Osteoblast (primary cell): ENCODE measurements at places on chromosomes 2 and 18. TPM values are rescaled to one million over a fixed set of nuclear protein-coding genes. Genes with fewer than 3 reads are reported as not detected.

Gene MYOM1
- total RNA-seq, result 1.5 and 1.8 TPM in 2 replicates

Gene ADRA2B
- under 0.01 TPM in 1 of 2 replicates, not detected in the other for total RNA-seq

Gene CPLX4
- not detected in 2 replicates for total RNA-seq

Gene TXNDC2
- total RNA-seq, result 0.29 and 0.36 TPM in 2 replicates

Gene TMEM163
- under 0.01 TPM in 1 of 2 replicates, not detected in the other for total RNA-seq

DNA sequence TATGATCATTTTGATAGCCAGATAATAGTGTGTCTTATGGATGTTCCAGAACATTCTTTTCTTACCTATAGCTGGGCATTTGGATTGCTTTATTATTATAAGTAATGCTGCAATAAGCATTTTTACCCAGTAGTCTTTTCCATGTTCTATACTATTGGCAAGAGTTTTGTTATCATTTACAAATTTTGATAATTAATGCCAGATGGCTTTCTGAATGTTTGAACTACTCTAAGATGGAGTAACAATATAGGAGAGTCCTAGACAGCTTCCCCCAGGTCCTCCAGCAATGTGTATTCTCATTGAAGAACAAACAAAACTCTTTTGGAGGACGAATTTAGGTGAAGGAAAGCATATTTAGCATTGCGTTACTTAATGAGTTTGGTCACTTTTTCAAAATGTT, 73.0 kb downstream of the INPP4A start:
- no peaks in the 10 kb centered on the region for H3K27me3 ChIP-seq
- H3K36me3 ChIP-seq, result no peaks in the 10 kb centered on the region
- no peak overlapping the region for H3K27ac ChIP-seq
- H3K4me1 ChIP-seq, result peaks cover 5% of the 10 kb centered on the region
- H3K4me3 ChIP-seq, result no peak overlapping the region
- DNase-seq, result peak; percentile 23

GRCh38 chr18:37388413-37388812, 177.2 kb downstream of the CELF4 start:
- peak; percentile 52 for DNase-seq
- no peaks in the 10 kb centered on the region for H3K36me3 ChIP-seq
- no peak overlapping the region for H3K27ac ChIP-seq

DNA sequence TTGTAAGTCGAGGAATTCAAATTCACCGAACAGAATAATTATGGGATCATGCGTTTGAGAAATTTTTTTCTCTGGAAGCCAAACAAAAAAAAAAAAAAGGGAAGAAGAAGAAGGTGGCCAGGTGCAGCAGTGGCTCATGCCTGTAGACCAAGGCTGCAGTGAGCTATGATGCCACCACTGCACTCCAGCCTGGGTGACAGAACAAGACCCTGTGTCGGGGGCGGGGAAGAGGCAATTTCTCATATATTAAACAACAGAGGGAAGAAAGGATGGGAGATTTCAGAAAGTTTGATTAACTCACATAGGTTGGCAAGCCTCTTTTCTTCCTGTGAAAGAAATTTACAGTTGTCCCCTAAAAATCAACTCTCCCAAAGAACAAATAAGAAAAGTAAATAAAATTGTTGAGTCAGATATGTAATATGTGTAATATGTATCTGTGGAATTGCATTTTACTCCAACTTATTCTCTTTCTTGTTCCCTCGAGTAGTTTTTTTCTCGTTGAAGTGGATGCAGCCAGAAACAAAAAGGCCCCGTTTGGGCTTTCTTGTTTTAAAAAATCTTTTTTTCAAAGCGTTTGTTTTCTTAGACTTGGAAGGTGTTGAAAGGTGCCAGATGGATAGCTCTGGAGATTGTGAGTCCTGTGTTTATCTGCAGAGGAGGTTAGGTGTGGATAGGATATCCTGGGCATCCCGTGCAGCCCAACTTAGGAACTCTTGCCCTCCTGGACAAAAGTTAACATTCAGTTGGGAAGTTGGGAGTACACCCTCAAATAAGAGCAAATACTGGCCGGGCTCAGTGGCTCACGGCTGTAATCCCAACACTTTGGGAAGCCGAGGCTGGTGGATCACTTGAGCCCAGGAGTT, 25.4 kb upstream of the FMNL2 start:
- no peak overlapping the region for H3K27ac ChIP-seq
- H3K4me1 ChIP-seq, result no peaks in the 10 kb centered on the region
- no peaks in the 10 kb centered on the region for H3K27me3 ChIP-seq
- no peak for DNase-seq

GRCh38 chr18:2848247-2849246, 1.7 kb downstream of the EMILIN2 start:
- no peaks in the 10 kb centered on the region for H3K36me3 ChIP-seq
- no peaks in the 10 kb centered on the region for H3K4me1 ChIP-seq
- H3K27me3 ChIP-seq, result peaks cover 66% of the 10 kb centered on the region
- no peak overlapping the region for H3K27ac ChIP-seq

DNA sequence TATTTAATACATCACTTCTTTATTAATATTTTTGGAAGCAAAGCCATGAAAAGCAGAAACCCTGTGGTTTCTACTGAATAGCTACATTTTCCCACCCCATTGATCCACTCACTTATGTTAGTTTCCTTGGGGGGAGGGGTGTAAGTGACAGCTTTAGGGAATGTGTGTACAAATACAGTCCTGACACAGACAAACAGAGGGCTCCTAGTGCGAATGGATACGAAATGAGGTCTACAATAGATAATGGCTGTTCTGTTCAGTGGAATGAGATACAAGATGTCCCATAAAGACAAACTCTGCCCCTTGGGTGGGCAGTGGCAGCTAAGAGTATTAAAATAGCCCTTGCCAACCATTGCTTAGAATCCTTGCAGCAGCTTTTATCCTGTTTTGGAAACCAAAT, 312.9 kb downstream of the NCKAP5 start:
- H3K4me1 ChIP-seq, result no peaks in the 10 kb centered on the region
- no peaks in the 10 kb centered on the region for H3K27me3 ChIP-seq
- no peaks in the 10 kb centered on the region for H3K36me3 ChIP-seq
- no peak for DNase-seq

DNA sequence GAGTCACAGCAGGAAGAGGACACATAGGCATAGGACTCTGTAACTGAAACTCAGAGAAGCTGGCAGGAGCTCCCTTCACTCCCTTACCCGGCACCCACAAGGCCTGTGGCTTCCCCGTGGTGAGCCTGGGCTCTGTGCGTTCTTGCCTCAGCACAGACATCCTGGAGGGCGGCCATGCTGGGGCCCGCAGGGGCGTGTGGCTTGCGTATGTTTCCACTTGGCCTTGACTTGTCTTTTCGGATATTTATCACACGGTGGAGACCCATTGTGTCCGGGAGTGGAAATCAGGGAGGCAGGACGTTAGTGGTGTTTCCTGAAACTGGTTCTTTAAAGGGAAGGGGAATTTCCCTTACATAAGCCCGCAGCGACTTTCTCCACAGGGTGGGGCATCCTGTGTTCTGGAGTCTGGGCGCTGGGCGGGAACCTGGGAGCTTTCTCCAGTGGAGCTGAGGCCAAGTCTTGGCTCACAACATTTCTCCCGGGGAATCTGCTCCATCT, 49.9 kb upstream of the EML6 start:
- H3K27me3 ChIP-seq, result no peaks in the 10 kb centered on the region
- peaks cover 66% of the 10 kb centered on the region for H3K4me1 ChIP-seq
- H3K36me3 ChIP-seq, result peaks cover 20% of the 10 kb centered on the region
- H3K27ac ChIP-seq, result peak overlapping the region; percentile 58
- DNase-seq, result peak; percentile 88
- H3K4me3 ChIP-seq, result peak overlapping the region; percentile 48

GRCh38 chr2:43292851-43293743, 66.7 kb upstream of the ZFP36L2 start:
- no peaks in the 10 kb centered on the region for H3K27me3 ChIP-seq
- no peak for DNase-seq
- H3K4me1 ChIP-seq, result peaks cover 11% of the 10 kb centered on the region
- peaks cover 3% of the 10 kb centered on the region for H3K36me3 ChIP-seq
- H3K4me3 ChIP-seq, result no peak overlapping the region

- H3K4me3 ChIP-seq, result no peak overlapping the region
- DNase-seq, result no peak
- no peaks in the 10 kb centered on the region for H3K4me1 ChIP-seq
- no peaks in the 10 kb centered on the region for H3K36me3 ChIP-seq
These were observed 255.7 kb upstream of the ACVR2A start for GRCh38 chr2:147589127-147589526.

DNA sequence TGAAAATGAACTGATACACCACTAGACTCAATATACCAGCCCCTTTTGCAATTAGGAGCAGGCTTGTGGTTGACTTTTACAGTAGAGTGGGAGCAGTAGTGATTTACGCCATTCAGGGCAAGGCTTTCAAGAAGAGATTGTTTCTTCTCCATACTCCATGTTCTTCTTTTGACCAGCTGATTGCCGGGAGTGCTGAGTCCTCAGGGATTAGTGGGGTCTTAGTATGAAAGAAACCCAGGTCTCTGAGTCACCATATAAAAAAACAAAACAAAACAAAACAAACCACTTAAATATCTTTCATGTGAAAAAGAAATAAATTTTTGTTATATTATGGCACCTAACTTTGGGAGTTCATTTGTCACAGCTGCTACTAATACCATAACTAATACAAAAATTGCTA, 465.6 kb upstream of the TRIB2 start:
- H3K27ac ChIP-seq, result no peak overlapping the region
- DNase-seq, result no peak
- no peak overlapping the region for H3K4me3 ChIP-seq
- no peaks in the 10 kb centered on the region for H3K27me3 ChIP-seq
- H3K4me1 ChIP-seq, result peaks cover 3% of the 10 kb centered on the region
- H3K36me3 ChIP-seq, result no peaks in the 10 kb centered on the region
